Activated naive CD4-positive, alpha-beta T cell treated with anti-CD3 and anti-CD28 coated beads, Interleukin-2, amount 50 U/mL, for 72 hours (primary cell): ENCODE measurements at places on chromosomes 3 and 15.
A peak's percentile ranks its signal among the peaks of the same experiment; 100 is the strongest.

GRCh38 chr15:23646165-23647000 is 1.3 kb downstream of the MAGEL2 start:
- DNase-seq = no peak

DNA sequence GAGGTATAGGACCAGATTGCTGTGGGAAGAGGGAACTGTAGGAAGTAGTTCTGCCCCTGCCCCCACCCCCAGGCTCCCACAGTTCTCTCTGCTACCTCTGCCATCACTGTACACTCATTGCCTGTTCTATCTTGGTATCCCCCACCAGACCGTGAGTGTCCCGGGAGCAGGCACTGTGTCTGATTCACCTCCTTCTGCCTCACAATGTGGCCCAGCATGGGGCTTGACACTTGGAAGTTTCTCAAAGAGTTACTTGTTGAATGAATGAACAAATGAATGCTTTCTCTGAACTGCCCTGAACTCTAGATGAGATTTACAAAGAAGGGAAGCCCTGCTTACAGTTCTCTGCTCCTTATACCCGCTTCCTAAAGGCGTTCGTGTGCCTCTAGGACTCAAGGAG is 27.1 kb upstream of the PIK3CB start:
- DNase-seq = no peak

GRCh38 chr3:5494905-5495519 is 307.5 kb downstream of the EDEM1 start:
- no peak for DNase-seq

DNA sequence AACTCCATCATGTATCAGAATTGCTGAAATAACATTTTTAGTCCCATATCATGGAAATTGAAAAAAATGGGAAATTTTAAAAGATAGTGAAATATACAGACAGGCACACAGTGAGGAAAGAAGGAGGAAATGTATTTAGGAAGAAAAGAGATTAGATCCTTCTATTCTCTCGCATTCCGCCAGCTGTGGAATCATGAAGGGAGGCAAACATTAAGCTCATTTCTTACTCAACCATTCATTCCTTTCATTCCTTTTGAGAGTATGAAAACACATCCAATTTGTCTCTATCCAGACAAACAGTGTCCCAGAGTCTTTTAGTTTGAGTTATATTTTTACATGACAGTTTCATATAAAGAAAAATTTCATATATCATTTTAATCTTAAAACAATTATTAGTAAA is 52.5 kb upstream of the KCNMB2 start:
- DNase-seq = no peak

- DNase-seq = no peak
Measured at GRCh38 chr3:6112546-6112945, 748.4 kb upstream of the GRM7 start.

GRCh38 chr3:107973152-107973551 is 117.7 kb downstream of the CD47 start:
- no peak for DNase-seq

GRCh38 chr3:113565555-113565954 is 33.2 kb downstream of the SIDT1 start:
- no peak for DNase-seq

DNA sequence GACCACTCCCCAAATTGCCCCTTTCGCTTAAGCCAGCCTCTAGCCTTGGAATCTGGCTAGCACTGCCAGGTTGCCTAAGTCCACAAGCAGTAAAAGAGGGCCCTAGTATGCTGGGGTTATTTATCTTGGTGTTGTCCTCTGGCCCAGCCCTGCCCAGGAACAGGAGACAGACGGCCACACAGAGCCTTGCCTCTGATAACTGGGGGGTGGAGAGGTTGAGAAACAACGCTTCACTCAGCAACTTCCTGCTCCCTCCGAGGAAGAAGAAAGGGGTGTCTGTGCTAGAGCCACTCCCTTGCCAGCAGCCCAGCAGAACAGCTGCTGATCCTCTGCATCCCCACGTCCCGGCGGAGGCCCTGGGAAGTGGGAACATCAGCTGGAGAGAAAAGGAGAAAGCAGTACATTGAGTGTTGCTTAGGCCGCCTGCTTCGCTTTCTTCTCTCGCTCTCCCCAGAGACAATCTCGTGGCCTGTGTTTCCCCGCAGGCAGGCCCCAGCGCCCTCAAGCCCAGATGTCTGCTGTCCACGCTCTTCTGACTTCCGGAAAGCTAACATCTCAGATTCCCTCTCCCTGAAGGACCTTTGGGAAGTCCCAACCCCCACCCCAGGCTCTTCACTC is 22.6 kb upstream of the C3orf70 start:
- DNase-seq = no peak

DNA sequence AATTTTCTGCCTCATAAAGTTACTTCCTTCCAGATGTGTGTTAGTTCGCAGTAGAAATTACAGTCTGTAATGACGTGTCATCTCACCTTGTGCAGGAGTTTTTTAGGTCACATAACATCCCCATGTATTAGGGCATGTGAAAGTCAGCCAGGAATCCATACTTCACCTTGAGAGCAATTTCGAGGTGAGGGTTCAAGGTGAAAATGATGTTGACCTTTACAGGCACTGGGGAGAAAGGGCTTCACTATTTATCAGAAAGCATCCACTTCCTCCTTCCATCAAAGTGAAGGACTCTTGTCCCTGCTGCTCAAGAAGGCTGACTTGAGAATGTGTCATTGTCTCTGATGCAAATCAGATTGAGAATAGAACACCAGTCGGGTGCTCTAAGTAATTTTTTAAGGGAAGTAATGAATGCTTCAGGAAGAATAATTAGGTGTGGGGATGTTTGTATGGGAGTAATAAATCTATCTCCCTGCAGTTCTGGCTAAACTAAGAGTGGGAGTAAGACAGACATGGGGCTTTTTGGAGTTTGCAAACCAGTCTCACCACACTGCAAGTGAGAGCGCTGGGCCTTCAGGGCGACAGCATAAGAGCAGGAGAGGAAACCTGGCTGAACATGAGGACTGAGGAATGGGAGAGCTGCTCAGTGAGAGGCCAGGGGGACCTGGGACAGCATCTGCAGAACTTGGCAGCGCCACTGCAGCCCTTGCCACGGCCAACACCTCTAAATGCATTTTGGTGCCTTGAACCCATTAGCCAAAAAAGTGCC is 85.9 kb upstream of the IL12A start:
- no peak for DNase-seq

- no peak for DNase-seq
Measured at GRCh38 chr15:89316504-89316903, 18.1 kb downstream of the POLG start.

GRCh38 chr15:45863881-45864580 is 229.2 kb downstream of the SQOR start:
- DNase-seq = no peak

GRCh38 chr3:12158387-12159226 is at the start of gene TIMP4:
TIMP4 (minus strand) TSS chr3:12158912; CDS start chr3:12158840, 72 bp downstream.
- no peak for DNase-seq

GRCh38 chr3:64056606-64057180 is 33.4 kb upstream of the PSMD6 start:
- no peak for DNase-seq

DNA sequence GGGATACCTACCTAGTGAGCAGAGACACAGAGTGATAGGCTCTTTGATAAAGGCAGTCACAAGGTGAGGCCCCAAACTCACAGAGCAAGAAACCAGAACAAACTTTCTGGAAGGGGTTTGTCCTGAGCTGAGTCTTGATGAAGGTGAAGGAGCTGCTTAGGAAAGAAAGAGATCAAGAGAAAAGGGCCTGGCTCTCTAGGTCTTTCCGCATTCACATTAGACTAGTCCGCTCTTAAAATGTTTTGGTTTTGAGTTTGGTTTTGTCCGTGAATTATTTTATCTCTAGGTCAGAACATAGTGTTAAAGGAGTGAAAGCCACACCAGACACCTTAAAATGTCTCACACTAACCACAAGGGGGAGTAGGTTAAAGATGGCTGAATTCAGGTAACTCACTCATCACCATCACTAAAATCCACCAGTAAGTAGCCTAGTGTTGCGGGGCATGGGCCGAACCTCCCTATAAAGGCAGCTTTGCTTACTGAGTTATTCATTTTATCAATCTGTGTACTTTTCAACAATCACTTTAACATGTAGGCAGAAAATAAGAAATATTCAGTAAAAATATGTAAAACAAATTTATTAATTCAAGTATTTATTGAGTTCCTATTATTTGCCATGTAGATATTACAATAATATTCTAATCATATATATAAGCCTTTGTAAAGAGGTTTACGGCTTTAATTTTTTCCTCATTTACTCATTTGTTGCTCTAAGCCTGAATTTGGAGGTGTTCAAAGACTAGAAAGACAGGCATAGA is 121.5 kb upstream of the TSC22D2 start:
- no peak for DNase-seq

GRCh38 chr3:185715091-185715490 is 109.8 kb downstream of the IGF2BP2 start:
- DNase-seq = no peak

- DNase-seq = no peak
Measured at GRCh38 chr3:79086514-79086913, 681.3 kb downstream of the ROBO1 start.

- no peak for DNase-seq
Measured at GRCh38 chr3:11713171-11713570, 69.5 kb upstream of the VGLL4 start.

DNA sequence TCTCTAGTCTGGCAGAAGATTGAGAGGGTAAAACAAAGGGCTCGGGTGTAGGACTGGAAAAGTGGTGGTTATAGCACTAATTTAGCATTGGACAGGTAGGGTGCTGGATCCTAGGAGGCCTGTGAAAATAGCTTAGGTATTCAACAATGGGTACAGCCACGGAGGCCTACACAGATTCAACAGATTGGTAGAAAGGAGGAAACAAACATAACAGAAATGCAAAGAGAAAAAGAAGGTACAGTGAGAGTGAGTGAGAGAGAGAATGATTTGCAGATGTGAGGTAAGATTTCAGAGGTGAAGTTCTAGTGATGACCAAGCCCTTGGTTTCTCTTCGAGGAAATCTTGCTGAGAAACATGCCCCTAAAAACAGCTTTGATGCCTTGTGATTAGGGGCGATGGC is 37.9 kb downstream of the ADIPOQ start:
- no peak for DNase-seq

- no peak for DNase-seq
Measured at GRCh38 chr3:17195856-17196604, 311.3 kb downstream of the PLCL2 start.

DNA sequence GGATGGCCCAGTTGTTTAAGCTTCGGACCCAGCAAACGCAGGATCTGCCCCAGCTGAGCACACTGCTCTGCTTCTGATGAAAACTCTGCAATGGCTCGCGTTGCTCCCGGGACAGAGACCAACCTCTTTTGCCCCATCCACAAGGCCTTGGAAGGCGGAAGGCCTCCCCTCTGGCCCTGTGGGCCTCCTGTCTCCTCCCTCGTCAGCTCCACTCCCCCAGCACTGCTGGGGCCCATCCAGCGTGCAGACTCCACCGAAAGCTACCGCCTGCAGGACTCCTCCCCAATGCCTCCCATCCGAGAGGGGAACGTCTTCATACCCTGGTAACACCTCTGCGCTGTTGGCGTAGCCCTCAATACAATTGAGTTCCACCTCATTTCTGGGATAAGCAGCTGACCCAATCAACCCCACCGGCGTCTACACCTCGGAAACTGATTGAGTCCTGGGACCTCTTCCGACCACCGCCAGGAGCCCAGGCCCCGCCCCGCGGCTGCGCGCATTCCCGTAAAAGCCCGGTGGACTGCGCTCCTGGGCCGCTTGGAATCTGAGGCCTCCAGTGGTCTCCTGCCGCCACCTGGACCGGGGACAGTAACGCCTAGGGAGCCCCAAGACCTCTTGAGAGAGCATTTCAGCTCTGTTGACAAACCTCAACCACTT is at the start of gene PRR23E:
Gene PRR23E (plus strand): TSS at position 556 of the 657 bp plus-strand sequence. CDS start 3,555 bp downstream, outside the sequence.
- DNase-seq = no peak

DNA sequence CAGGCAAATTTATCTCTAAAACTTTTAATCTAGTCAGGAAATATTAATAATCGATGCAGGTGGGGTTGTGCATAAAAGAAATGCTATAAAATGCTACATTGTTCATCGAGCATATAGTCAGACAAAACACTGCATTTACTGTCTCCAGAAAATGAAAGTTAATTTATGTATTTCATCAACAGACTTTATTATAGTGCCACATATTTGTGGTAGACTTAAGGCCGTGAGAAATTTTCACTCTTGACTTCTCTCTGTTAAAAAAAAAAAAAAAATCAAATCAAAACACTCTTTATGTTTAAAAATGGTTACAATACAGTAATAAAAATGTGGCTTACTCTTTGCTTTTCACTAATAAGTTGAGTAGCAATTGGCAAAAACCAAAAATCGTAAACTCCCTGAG is 67.4 kb downstream of the RBMS3 start:
- DNase-seq = no peak

- DNase-seq = no peak
Measured at GRCh38 chr3:175356899-175357324, 497.8 kb downstream of the NAALADL2 start.

DNA sequence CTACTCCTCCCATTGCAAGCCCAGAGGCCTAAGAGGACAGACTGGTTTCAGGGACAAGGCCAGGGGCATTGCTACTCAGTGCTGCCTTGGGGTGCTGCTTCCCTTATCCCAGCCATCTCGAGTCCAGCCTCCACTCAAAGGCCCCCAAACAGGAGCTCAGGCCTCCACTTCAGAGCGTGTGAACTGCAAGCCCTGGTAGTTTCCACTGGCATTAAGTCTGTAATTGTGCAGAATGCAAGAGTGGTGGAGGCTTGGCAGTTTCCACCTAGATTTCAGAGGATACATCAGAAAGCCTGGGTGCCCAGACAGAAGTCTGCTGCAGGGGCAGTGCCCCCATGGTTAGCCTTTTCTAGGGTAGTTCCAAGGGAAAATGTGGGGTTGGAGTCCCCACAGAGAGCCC is 192.8 kb upstream of the ST8SIA2 start:
- no peak for DNase-seq

GRCh38 chr3:119559441-119559963 is at the start of gene CD80:
CD80 (minus strand) TSS chr3:119559614; CDS start chr3:119557728, 1,886 bp downstream.
- DNase-seq = peak; percentile 53

DNA sequence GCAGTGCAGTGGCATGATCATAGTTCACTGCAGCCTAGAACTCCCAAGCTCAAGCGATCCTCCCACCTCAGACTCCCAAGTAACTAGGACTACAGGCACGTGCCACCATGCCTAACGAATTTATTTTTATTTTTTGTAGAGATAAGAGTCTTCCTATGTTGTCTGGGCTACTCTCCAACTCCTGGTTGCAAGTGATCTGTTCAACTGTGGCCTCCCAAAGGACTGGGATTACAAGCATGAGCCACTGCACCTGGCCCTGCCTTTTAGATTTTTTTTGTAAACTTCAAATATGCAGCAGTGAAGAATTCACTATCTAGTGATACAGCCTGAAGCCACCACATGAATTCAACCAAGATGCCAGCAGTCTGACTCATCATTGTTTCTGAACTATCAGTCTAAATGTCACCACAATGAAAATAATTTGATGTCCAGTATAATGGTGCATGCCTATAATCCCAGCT is 32.7 kb downstream of the UBXN7 start:
- DNase-seq = no peak

DNA sequence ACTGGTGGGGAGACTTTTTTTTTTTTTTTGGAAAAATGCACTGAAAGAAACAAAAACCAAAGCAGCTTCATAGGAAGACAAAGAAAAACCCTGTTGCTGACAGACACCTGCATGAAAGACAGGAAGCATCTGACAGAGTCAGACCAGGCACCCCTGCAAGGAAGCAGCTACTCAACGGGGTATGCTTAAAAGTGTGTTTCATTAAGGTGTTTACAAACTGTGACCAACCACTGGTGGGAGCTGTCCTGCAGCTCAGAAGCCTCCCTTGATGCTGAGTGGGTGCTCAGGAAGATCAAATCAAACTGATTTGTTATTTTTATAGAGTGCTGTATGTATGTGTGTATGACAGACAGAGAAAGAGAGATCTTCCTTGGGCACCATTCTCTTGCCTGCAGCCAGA is 34.7 kb upstream of the AGBL1 start:
- no peak for DNase-seq
